ENCODE measurements at places on chromosomes 11 and 22.

GRCh38 chr11:125412509-125412908, 83.6 kb downstream of the FEZ1 start:
- DNase-seq: no peak

DNA sequence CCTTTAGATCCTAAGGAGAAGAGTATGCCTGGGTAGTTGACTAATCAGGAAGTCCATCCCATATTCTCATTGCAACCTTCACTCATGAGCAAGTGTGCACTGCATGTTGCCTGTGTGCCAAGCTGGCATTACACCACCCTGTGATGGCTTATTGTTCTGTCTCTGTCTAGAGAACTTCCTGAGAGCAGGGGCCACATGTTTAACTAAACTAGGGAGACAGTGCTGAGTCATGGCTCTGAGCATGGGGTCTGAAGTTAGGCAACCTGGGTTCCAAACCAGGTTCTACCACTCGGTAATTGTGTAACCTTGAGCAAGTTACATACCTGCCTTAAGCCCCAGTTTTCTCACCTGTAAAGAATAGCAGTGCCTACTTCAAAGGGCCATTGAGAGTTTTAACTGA, 39.6 kb downstream of the CSNK2A3 start:
- no peak for DNase-seq

- DNase-seq: no peak
Measured at GRCh38 chr11:129267716-129268115, 75.6 kb upstream of the ARHGAP32 start.

DNA sequence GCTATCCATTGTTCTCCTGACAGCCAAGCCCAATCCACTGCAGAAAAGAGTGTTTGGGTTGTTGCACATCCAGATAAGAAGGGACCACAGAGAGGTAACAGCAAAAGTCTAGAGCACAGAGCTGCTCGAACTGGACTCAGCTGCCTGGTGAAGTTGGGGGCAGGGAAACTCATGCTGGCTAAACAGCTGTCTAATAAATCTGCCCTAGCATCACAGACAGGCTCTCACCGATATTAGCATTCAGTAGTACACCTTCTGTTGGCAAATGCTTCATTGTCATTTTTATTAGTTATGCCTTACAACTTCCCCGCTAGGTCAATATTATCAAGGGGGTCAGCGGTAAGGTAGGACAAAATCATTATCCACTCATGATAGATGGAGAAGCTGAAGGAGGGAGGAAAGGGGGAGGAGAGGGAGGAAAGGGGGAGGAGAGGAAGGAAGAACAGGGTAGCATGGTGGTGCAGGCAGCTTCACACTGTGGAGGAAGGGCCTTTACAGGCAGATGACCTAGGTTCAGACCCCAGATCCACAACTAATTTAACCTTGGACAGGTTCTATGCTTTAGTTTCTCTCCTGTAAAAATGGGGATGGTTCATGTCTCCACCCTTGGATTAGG, 102.7 kb downstream of the LARGE1 start:
- DNase-seq: no peak

GRCh38 chr11:47433157-47433556, 6.9 kb upstream of the PSMC3 start:
- DNase-seq: no peak

DNA sequence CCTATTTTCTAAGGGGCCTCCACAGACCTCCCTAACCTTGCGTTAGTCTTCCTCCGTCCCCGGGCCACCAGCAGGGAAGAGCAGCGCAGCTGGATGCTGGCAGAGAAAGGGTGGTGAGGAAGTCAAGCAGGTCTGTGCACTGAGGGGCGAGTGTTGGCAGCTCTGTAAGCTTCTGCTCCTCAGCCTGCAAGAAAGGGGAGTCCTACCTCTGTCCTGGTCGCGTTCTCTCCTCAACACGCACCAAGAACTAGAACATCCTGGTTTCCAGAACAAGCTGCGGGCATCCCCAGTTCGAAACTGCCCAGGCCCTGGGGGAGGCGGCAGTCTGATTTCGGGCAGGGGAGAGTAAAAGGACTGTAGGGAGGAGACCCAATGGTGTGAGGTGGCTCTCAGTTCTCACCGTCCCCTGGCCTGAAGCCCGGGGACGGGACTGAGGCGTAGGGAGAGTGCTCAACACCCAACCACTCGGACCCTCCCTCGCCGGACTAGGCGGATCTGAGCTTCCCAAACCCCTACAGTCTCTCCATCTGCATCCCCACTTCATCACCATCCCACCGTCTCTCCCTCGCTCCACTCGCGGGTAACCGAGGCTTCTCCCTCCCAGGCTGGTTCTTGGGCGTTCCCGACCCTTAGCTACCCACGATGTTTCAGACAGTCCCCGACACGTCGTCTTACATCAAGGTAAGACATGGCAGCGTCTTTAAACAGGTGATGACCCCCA, 7.7 kb upstream of the FLI1 start:
- DNase-seq: no peak

DNA sequence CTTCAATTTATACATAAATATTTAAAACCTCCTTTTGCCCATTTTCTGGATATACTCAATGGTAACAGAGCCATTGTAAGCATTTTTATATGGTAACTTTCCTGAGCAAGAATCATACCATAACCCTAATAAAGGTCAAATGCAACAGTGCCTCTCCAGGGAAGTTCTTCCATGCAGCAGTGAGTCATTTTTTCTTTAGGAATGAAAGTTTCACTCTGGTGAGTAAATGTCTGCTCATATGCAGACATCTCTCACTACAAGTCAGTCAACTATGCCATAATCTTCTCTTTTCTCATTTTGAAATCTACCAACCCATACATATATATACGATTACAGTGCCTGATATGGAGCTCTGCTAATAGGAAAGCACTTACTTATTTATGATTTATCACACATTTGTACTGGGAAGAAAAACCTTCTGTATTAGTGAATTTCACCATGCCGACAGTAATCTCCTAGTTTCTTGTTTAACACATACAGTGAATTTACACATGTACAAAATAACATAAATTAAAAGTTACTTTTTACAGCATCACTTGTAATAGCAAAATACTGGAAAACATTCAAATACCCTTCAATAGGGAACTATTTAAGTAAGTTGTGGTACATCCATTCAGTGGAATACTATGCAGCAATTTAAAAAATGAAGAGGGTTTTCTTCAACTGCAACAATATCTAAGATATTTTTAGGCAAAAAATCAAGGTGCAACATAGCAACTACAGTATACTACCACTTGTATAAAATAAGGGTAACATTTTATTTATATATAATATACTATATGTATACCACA, 16.0 kb downstream of the STK33 start:
- DNase-seq: no peak

GRCh38 chr22:39430576-39431150, 26.1 kb upstream of the MGAT3 start:
- DNase-seq: no peak

GRCh38 chr11:27201454-27202302, 161.1 kb downstream of the BBOX1 start:
- no peak for DNase-seq

DNA sequence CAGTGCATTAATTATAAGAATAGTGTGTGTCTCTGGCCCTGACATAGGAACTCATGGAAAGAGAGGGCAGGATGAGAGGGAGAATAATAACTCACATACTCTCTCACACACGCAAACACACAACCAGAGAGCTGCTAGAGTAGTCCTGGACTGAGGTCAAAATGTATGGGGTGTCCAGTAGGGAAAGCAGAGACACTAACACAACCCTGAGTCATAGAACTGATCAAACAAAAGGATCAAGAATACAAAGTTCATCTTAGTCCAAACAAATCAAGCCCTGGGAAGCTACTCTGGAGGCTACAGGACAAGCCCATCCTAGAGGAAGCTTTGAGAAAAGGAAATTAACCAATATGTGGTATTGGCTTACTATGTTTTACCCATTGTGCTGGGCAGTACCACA, 178.5 kb upstream of the GUCY1A2 start:
- DNase-seq: no peak

GRCh38 chr11:61168042-61168688, 6.9 kb upstream of the VPS37C start:
- DNase-seq: no peak

Data from activated CD4-positive, alpha-beta T cell treated with anti-CD3 and anti-CD28 coated beads, Interleukin-2, amount 50 U/mL, for 16 hours (primary cell).